ENCODE measurements at places on chromosomes 11 and 22.

- no peak for DNase-seq
Measured at GRCh38 chr22:40385036-40385782, 14.8 kb downstream of the SGSM3 start.

GRCh38 chr11:118929501-118930093 lies 3.9 kb upstream of the BCL9L start:
- DNase-seq = peak; percentile 88

GRCh38 chr11:133162227-133162626 lies 370.1 kb downstream of the OPCML start:
- no peak for DNase-seq

DNA sequence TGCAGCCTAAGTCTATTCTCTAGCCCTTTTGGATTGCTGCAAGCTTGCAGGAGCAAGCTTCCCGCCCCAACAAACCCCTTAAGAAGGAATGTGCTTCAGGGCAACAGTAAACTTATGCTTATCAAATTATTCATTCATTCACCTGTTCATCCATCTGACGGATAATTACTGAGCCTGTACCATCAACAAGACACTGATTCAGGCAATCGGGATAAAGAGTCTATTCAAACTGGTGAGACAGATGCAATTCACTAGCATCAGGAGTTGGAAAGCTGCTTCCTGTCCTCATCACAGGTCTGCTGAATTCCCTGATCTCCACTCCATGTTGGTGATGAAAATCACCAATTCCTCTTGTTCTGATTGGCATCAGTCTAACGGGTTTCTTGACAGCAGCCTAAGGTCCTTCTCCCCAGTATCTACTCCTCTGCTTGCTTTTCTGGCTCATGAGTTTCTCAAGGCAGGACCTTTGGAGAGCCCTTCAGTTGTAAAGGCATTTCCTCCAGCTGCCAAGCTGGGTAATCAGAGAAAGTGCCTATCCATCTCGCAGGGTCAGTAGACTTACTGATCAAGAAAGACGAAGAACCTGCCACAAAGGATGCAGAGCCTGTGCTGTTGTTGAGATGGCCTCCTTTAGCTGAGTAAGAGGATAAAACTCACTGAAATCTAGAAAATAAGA lies 429.0 kb upstream of the SYN3 start:
- DNase-seq = no peak

DNA sequence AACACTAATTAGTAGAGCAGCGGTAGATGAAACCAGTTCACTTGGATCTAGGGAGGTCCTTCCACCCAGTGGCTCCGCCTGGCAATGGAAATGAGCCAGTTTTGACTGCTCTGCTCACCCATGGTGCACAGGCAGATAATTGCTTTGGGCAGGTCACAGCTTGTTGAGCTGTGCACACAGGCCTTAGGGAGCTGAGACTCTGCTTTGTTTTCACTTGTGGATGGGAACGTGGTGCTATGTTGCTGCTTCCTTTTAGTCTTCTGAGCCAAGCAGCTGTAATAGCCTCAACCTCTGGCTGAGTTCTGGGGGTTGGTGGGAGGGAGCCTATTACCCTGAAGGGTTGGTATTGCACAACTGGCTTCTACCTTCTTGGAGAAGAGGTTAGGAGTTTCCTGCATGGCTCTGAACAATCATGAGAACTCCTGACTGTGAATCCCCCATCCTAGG lies 262.3 kb upstream of the MTNR1B start:
- DNase-seq = no peak

DNA sequence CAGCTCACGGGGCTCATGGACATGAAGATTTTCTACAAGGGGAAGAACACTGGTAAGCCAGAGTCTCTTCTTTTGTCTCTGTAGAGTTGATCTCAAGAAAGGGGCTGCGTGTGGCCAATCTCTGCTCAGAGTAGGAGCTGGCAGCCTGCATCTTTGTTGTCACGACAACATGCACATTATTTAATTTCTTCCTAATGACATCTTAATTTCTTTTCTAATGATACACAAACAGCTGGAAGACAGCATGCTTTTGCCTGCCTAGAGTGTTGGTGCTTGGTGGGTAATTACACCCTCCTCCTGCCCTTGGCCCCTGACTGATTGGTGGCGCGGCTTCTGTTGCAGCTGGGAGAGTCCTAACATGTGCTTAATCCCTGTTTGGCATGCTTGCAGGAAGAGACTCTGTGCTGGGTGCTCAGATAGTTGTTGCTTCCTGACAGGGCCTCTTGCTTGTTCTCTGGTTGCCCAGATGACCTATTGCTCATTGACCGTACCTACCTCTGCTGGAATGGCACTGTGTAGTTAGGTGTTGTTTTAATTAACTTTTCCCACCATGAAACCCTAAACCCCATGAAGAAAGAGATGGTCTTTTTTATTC lies 106.9 kb upstream of the SORL1-AS1 start:
- DNase-seq = no peak

- no peak for DNase-seq
Measured at GRCh38 chr11:34030382-34030781, 21.1 kb upstream of the CAPRIN1 start.

GRCh38 chr11:68878022-68878421 lies 25.6 kb downstream of the MRPL21 start:
- no peak for DNase-seq

- no peak for DNase-seq
Measured at GRCh38 chr11:561148-562003, 606 bp downstream of the RASSF7 start.

DNA sequence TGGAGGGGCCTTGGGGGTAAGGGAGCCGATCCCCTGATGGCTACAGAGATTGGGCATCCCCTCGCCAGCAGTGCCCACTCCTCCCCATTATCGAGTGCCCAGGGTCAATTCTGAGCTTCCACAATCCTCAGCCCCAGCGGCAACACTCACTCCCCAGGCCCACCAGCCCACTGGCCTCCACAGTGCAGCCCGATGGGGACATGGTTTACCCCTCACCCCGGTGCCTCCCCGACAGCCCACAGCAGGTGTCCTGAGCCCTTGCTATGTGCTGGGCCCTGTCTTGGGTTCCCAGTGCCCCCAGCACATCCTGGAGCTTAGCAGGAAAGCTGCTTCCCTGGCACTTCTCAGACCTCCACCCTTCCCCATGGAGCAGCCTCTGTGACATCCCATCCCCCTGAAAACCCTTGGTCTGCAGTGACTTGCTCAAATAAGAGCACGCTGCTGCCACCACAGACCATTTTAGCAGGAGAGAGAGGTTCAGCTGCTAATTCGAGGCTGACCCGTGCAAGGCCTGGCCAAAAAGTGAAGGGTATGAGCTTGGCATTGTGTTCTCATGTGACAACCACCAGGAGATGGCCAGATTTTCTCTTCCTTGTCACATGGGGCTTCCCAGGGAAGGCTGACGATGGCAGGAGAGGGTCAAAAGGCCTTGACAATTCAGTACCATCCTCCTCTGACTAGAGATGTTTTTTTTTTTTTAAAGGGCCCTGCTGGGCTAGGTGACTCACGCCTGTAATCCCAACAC lies 23.6 kb downstream of the KCNJ4 start:
- DNase-seq = no peak

- no peak for DNase-seq
Measured at GRCh38 chr22:49827271-49827852, 311 bp downstream of the BRD1 start.

- DNase-seq = no peak
Measured at GRCh38 chr11:61768376-61769076, 16.1 kb downstream of the MYRF start.

GRCh38 chr11:77085652-77086051 lies 17.0 kb upstream of the OMP start:
- no peak for DNase-seq

- no peak for DNase-seq
Measured at GRCh38 chr11:17699147-17700114, 19.9 kb upstream of the MYOD1 start.

GRCh38 chr11:11960687-11961086 lies 47.7 kb downstream of the DKK3 start:
- DNase-seq = no peak

DNA sequence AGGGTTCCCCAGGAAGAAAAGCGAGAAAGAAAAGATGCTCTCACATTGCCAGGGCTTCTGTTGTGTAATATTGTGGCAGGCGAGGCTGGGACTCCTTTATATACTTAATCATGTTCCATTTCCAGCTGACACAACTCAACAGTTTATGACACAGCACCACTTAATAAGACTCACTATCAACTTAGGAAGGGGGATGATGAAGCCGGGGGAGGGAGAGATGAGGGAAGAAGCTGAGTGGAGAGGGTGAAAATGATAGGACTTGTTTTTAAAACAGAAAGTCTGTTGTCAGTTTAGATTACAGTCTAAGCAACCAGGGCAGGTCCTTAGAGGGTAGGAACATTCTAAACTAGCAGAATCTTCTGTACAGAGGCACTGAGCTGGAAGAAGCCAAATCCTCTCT lies 397.0 kb downstream of the NXPE2 start:
- no peak for DNase-seq

DNA sequence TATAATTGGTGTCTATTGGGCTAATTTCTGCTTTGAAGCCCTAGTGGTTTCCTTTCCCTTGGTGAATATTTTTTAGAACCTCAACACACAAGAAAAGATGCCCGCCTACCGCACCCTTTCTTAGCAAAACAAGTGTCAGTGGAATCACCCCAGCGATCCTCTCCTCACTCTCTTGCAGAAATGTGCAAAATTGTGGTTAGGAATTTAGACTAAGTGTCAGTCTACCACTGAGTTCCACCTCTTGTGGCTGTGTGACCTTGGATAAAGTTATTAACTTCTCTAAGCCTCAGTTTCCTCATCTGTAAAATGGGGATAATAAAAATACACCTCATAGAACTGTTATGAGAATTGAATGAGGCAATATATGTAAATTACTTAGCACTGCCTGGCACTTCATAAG lies 5.3 kb upstream of the JAML start:
- DNase-seq = no peak

- no peak for DNase-seq
Measured at GRCh38 chr11:107711861-107712755, at the start of gene SLN. TSS of gene SLN (minus strand) at chr11:107712056.

GRCh38 chr11:132621976-132622580 lies 910.2 kb downstream of the OPCML start:
- DNase-seq = no peak

DNA sequence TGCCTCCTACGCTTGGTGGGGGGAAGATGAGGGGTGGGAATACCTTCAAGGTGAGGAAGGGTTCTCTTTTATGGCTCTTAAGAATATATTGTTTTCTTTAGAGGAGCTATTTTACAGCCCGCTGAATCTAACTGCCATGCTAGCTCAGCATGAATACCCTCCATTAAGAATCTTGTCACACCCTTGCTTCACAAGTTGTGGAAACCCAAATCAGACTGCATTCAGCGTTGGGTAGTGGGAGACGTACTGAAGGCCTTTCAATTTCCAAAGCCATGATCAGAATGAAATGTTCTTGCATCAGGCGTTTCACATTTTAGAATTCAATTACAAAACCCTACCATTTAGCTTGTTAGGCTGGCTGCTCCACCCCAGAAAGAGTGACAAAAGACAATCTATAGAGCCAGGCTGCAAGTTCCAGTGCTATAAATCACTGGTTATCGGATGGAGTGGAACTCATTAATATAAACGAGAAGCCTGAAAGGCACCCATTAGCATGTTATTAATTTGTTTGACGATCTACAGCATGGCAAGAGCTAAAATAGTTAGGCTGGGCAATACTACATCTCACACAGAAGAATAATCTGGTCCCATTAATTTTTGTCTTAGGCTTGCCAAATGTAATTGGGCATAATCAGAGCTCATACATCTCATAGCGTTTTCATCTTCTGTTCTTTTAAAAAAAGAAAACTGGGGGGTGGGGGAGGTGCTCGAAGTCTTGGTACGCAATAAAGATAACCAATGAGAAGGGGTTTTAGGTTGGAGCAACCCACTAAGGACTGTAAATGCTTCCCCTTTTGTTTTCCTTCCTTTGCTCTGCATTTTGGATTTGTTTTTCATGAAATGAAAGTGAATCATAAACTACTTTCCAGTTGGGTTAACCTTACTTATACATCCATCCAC lies 57.5 kb downstream of the ABTB2 start:
- DNase-seq = no peak

GRCh38 chr22:43057641-43058040 lies 31.6 kb downstream of the TTLL1 start:
- DNase-seq = no peak

DNA sequence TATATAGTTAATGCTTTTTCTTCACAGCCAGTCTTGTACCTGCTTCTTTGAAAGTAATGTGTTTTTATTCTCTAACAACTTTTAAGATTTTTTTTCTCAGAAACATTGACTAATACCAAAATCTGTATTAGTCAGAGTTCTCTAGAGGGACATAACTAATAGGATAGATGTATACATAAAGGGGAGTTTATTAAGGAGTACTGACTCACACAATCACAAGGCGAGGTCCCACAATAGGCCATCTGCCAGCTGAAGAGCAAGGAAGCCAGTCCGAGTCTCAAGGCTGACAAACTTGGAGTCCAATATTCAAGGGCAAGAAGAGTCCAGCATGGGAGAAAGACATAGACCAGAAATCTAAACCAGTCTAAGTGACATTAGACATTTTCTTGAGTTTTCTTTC lies 140.0 kb downstream of the RAB38 start:
- no peak for DNase-seq

- no peak for DNase-seq
Measured at GRCh38 chr11:2088746-2089535, 50.2 kb downstream of the IGF2 start.

GRCh38 chr22:27237080-27237741 lies 564.3 kb downstream of the MN1 start:
- DNase-seq = no peak

- DNase-seq = no peak
Measured at GRCh38 chr11:95296165-95296564, 65.2 kb upstream of the SESN3 start.

DNA sequence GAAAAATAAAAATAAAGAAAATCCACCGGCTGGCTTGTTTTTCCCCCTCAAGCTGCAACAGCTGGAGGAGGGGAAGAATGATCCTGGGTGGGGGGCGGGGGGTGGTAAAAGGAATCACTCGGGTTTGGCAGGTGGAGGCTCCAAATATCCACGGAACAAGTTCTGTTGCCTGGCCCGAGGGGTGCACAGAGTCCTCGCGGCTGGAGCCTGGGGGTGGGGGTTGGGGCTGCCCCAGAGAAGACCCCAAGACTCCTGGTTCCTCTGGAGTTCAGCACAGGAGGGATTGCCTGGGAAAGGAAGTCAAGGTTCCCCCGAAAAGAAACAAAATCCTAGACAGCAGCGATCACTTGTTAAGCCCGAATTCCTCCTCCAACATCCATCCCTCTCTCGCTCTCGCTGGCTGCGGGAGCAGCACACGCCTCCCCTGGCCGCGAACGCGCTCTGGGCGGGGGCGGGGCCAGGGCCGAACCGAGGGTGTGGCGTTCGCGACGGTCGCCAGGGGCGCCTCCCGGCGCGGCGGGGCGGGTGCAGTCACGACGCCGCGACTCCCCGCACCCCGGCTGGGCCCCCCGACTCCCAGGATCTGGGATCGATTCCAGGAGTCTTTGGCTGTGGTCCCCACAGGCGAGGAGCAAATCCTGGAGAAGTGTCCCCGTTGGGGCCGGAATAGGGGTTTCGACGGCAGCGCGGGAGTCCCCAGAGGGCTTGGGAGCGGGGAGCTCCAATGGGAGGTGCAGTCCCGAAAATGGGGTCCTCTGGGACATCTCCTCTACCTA lies at the start of gene KCNA4:
TSS of gene KCNA4 (minus strand) at position 443 of the 776 bp plus-strand sequence. CDS start 4,352 bp downstream, outside the sequence.
- no peak for DNase-seq

GRCh38 chr11:106305458-106305857 lies 228.0 kb downstream of the AASDHPPT start:
- DNase-seq = no peak

Measured in putamen (tissue), 1 donor.